ENCODE measurements at places on chromosomes 12 and 14.

DNA sequence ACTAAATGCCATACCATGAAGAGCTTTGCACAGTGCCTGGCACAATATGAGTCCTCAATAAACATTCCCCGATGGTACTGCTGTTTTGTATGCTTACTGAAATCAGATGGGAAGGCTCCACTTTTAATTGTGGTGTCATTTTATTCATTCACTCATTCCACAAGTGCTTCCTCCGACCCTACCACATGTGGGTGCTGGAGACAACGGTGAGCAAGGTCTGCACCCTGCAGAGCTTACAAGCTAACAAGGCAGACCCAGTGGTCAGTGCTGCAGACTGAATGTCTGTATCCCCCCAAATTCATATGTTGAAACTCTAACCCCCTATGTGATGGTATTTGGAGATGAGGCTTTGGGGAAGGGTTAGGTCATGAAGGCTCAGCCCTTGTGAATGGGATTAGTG is 48.3 kb downstream of the RFX4 start:
- no peak for DNase-seq

GRCh38 chr12:19997656-19998400 is 370.5 kb upstream of the PDE3A start:
- DNase-seq = no peak

GRCh38 chr12:116919706-116920485 is 9.1 kb downstream of the FBXW8 start:
- DNase-seq = no peak

DNA sequence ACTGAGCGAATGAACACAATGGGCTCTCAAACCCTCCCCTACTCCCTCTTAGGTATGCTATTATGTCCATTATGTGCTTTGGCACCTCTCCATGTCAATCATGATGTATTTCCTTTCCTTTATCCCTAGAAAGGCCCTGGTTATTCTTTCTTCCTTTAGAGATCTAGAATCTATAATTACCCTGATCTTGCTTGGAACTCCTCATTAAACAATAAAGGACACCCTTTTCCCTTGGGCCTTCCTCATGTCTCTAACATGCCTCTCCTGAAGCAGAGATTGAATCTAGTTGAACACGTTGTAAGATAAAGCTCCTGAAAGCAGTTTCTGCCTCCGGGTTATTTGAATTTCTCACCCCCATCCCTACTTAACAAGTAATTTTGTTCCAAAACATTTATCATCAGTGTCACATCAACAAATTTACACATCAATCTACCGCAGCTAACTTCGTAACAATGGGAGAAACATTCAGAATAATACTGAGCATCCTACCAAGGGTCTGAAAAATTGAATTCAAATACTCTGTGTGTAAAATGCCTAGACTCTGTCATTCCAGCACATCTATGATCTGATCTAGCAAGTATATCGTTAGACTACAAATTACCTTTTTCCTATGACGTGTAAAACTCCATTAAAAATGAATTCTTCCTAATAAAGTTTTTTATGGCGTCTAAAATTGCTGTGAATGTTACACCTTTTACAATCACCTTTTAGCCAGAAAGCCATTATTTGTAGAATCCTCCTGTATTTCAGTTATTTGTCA is 5.4 kb downstream of the USP44 start:
- no peak for DNase-seq

GRCh38 chr14:95146079-95146771 is 11.1 kb downstream of the DICER1 start:
- no peak for DNase-seq

DNA sequence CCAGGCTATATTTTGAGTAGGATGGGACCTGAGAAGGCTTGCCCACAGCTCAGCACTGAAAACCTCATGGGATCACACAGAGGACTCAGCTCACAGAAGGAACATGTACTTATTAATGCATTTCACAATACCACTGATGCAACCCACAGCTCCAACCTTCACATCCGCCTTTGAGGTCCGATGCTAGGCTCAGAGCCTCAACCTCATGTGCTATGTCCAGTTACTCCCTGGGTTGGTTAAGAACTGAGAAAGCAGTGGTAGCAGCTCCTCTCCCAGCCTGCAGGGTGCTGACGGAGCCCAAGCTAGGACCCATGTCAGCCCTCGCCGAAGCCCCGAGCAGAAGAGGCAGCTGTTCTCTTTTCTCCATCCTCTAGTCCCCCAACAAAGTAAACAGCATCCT is 52.9 kb downstream of the SPTB start:
- no peak for DNase-seq

- no peak for DNase-seq
These were observed 70.5 kb downstream of the TRIM9 start for GRCh38 chr14:51024377-51024776.

Measured in fibroblast of pulmonary artery (primary cell).